ENCODE measurements at places on chromosomes 13 and 19.
A peak's percentile ranks its signal among the peaks of the same experiment; 100 is the strongest.

GRCh38 chr19:2341982-2342381 is 13.5 kb downstream of the SPPL2B start:
- DNase-seq, result no peak

GRCh38 chr13:74325106-74325505 is 190.9 kb upstream of the KLF12 start:
- DNase-seq, result no peak

GRCh38 chr19:13091400-13092157 is 11.1 kb downstream of the LYL1 start:
- DNase-seq, result no peak

GRCh38 chr19:48656840-48657474 is 11.0 kb upstream of the CA11 start:
- no peak for DNase-seq

DNA sequence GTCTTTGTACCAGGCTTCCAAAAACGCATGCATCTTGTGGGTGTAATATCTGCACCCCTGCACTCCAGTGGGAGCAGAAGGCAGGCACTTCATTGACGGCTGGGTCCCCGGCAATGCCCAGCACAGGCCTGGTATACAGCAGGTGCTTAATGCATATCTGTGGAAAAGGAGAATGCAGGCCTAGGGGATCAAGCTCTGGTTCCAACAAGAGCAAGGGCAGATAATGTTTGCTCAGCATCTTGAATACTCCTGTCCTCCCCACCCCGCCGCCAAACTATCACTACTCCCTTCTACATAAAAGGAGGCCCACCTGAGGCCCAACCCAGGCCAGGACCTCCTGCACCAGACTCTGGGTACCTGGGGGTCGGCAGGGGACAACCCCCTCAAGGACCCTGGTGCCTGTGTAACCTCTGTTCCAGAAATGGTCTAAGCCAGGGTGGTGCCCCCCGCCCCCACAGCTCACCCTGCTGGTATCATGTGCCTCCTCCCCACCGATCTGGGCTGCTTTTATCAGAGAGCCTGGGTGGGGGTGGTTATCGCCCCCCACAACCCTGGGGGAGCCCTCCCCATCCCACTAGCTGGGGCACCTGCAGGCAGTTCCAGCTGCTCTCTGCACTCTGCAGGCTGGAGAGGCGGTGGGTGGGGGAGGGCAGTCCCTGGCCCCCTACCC is 4.8 kb downstream of the KLF16 start:
- no peak for DNase-seq

GRCh38 chr19:51022526-51022925 is 3.0 kb upstream of the KLK10 start:
- no peak for DNase-seq

GRCh38 chr13:70905035-70905434 is 796.8 kb upstream of the KLHL1 start:
- DNase-seq, result no peak

DNA sequence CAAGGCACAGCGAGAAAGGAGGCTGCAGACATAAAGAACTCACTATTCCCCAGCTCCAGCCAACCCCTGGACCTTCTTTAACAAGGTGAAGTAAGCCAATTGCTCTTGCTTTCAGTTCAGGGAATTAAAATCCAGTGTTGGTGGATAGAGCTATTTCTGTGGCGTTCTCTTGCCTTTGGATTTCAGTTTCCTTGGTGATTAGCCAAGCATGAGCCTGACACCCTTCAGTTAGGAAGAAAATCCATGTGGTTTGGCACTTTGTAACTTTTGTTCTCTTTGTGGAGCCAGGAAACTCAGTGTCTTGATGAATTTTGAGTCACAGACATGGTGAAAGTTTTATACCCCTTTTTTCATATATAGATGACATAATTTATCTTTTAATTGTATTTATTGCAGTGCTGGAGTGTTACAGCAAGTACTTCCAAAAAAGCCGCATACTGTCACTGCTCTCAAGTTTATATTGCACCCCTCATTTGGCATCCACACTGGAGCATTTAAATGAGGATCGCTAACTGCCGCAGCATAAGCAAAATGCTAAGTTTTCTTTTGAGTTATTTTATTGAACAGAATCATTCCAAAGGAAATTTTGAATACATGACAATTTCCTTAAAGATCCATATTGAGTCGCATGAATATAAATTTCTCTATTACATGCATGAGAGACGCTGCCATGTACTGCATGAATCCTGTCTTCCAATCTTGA is 406.8 kb downstream of the MYO16 start:
- no peak for DNase-seq

DNA sequence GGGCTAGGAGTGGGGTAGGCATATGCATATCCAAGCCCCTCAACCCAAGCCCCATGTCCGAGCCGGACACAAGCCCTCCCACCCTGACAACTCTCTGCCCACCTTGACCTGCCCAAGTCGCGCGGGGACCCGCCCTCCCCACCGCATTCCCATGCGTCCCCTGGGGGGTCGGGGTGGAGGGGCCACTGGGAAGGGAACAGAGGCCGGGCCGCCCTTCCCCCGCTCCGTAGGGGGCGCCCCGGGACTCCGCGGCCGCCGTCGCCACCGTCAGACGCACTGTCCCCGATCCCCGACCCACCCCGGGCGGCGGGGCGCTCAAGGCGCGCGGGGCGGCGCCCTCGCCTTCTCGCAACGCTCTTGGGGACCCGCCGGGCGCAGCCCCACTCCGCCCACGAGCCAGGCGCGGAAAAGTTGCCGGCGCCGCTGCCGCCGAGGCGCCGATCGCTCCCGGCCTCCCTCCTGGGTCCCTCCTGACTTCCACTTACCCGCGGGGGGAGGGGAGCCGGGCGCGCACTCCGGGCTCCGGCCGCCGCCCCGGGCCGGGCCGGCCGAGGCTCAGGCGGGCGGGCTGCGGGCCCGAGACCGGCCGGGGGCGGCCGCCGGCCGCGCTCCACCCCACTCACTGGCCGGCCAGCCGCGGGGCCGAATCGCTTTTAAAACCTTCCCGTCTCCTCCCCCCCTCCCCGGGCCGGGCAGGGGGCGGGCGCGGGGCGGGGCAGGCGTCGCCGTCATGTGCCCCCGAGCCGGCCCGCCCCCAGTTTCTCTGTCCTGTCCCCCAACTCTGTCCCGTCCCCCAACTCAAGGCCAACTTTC is 34.4 kb upstream of the NANOS3 start:
- DNase-seq, result peak; percentile 90

DNA sequence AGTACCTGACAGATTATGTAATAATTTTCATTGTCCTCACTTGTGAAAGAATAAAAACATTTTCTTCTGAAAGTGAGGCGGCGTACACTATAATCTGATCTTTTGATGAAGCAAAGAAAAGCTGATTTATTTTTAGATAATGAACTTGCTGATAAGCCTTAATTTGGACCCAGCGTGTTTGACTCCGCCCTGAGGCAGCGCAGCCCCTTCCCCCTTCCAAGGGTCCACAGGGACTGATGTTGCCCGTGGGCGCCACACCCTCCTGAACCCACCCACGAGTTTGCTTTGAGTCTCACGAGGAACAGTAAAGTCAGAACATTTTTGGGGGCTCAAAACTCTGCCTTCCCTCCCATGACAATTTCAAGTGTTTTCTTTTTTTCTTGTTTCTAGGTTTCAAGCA is 40.0 kb downstream of the TEX29 start:
- DNase-seq, result no peak

GRCh38 chr19:7997809-7998480 is 7.5 kb downstream of the ELAVL1 start:
- peak; percentile 21 for DNase-seq

- DNase-seq, result no peak
Observed at GRCh38 chr13:90171649-90172048, 1175.8 kb upstream of the MIR17HG start.

GRCh38 chr19:36064826-36065225 is 10.1 kb downstream of the WDR62 start:
- DNase-seq, result peak; percentile 8

DNA sequence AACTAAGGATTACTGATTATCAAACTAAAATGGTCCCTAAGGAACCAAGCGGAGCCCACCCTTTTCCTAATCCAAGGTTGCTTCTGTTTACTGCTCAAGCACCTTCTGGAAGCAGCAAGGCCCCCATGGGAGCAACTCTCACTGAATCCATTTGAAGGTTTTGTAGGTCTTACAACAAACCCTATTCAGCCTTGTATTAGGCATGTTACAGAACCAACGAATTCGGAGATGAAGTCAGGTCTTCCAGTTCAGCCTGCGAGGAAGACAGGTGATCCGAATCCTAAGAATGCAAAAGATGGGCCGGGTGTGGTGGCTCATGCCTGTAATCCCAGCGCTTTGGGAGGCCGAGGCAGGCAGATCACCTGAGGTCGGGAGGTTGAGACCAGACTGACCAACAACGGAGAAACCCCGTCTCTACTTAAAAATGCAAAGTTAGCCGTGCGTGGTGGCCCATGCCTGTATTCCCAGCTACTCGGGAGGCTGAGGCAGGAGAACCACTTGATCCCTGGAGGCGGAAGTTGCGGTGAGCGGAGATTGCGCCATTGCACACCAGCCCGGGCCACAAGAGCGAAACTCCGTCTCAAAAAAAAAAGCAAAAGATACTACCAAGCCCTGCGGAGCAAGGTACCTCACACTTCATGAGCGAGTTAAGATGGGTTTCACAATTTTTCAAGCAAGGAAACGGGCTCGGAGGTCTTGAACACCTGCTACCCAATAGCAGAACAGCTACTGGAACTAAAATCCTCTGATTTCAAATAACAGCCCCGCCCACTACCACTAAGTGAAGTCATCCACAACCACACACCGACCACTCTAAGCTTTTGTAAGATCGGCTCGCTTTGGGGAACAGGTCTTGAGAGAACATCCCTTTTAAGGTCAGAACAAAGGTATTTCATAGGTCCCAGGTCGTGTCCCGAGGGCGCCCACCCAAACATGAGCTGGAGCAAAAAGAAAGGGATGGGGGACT is 609 bp downstream of the ZAR1L start:
- DNase-seq, result peak; percentile 82

DNA sequence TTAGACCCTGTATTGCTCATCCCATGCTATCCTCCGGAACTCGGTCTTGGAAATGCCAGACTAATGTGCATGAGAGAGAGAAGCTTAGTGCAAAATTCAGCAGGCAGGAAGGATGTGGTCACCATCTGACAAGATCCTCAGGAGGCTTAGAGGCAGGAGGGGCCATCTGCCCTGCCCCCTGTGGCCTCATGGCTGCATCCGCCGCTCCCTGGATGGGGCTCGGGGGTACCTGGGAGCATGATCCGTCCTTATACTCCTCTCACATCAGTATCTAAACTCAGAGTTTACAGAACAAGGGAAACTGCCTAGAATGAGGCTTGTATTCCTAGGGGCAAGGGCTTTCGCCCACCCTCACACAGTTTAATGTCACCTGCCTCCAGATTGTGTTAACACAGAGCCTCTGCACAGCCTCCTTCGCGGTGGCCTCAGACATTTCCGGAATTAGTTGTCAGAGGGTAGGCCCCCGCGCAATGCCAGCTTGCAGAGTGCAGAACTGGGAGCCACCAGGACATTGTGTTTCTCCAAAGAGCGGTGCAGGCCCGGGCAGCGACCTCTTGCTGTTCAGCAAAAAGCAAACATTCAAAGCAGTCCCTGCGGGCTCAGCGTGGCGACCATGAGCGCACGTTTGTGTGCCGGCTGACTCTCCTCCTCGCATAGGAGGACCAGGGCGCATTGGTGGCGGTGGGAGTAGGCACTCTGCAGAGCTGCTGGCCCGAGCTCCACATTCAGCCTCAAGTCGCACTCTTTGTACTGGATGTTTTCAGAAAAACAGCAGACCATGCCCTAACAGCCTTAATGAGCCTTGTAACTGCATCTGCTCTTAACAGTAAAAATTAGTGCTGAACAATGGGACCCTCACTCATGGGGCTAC is 39.1 kb downstream of the GPR12 start:
- DNase-seq, result no peak

GRCh38 chr13:31424130-31424729 is 224.5 kb downstream of the B3GLCT start:
- DNase-seq, result peak; percentile 76

DNA sequence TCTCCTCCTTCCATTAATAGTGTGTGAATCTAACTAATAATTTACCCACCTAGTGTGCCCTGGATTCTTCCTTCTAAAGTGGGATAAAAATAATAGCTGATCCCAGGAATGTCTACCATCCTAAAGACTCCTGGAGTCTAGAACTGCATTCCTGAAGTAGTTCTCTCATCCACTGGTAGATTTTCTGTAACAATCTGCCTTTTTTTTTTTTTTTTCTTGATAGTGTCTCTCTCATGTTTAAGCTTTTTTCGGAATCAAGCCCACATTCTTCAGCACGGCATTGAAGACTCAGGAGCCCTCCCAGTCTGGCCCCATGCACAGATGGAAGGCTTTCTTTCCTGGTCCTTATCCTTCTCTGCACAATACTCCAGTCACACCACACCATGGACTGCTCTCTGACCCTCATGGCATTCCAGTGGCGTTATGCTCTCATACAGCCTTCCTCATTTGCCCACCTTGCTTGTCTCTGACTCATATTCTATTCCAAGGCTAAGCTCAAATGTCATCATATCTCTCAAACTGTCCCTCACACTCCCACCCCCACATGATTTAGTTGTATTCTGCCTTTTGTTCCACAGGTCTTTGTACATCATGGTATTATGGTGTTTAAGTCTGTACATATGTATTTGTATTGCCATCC is 68.7 kb upstream of the FRY start:
- DNase-seq, result no peak

- no peak for DNase-seq
Observed at GRCh38 chr19:29675120-29675649, 9.9 kb downstream of the PLEKHF1 start.

GRCh38 chr13:44013758-44014291 is 134.1 kb downstream of the LACC1 start:
- DNase-seq, result no peak

DNA sequence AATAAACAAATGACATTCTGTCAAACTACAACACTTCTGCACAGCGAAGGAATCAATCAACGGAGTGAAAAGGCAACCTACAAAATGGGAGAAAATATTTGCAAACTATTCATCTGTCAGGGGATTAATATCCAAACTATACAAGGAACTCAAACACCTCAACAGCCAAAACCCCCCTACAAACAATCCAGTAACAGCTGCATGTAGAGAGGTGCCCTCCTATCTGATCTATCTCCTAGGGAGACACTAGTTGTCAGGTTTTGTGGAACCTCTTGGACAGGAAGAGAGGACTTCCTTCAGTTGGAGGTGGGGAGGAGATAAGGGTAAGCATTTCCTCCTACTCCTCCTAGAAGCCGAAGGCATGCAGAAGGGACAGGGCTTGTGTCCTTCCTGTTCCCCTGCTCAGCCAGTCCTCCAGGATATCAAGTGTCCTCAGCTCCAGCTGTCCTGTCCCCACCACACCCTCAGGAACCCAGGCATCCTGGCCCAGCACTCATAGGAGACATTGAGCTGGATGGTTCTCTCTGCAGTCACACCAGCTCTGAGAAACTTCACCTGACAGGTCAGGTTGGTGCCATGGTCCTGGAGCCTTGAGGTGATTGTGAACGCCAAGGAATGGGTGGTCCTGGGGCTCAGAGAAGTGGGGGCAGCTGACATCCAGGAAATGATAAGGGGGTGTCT is 9.8 kb upstream of the SIGLEC8 start:
- no peak for DNase-seq

Data from suppressor macrophage treated with lipopolysaccharide for 4 hours (primary cell).